ENCODE measurements at places on chromosomes 1 and 21. TPM values are rescaled to one million over a fixed set of nuclear protein-coding genes. Genes with fewer than 3 reads are reported as not detected.

Gene ETV3L
- total RNA-seq = not detected

Gene MAEL
- not detected for total RNA-seq

Gene C8A
- total RNA-seq = not detected

Gene FAM3B
- not detected for total RNA-seq

Gene ACADM
- total RNA-seq = 13.7 TPM

Gene OR6N1
- total RNA-seq = not detected

Gene CFAP126
- total RNA-seq = not detected

Gene CFHR1
- total RNA-seq = not detected

Gene TBX19
- 0.51 TPM for total RNA-seq

Gene HNRNPCL1
- total RNA-seq = not detected

Gene HTR6
- total RNA-seq = not detected

Gene DDX59
- total RNA-seq = 12.9 TPM

Gene PWP2
- total RNA-seq = 23.3 TPM

Gene RNU1-3
- total RNA-seq = 5,262 TPM

Gene ASCL5
- total RNA-seq = under 0.01 TPM

Gene TGFB2
- 6.1 TPM for total RNA-seq

Gene SERINC2
- total RNA-seq = 23.2 TPM

Gene S1PR1
- under 0.01 TPM for total RNA-seq

Gene C1orf21
- 10.3 TPM for total RNA-seq

Gene COL8A2
- 3.3 TPM for total RNA-seq

Gene PPIAL4G
- total RNA-seq = not detected

Gene SPRR2F
- total RNA-seq = not detected

Gene KIFAP3
- total RNA-seq = 15.7 TPM

Gene CA14
- total RNA-seq = not detected

Measured in bronchial epithelial cell (primary cell).